SK-N-SH (cell line): ENCODE measurements at places on chromosomes 12 and 14.

DNA sequence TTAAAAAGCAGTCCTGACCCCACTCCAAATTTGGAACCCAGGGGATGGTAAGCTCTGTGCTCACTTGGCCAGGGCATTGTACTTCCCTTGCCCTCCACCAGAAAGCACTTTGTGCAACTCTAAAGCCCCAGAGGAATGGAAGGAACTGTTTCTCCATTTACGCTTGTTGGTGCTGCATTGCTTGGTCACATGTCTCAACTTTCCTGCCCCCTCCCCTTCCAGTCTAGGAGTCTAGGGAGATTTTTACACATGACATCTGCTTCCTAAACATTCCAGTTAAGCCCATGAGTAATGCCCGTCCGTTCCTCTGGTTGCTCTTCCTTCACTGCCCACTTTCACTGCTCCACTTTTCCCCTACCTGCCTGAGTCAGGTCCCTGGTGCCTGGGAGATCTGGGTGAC lies 92.6 kb upstream of the MAP1LC3B2 start:
- no peak for DNase-seq

DNA sequence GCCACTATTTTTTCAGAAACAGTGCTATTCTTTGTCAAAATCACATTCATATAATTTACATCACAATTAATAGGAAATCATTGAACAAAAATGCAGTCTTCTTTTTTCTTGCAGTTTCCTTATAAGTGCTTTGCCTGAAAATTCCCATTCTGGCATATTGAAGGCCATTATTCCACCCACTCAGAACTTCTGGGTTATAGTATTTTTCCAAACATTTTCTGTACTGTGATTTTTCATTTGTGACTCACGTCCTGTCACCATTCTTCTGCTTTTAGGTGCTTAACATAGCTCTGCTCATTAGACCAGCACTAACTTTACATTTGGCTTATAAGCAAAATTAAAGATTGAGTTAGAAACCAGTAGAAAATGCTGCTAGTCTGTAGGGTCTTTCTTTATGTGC lies 241.0 kb upstream of the NPAS3 start:
- DNase-seq: no peak

DNA sequence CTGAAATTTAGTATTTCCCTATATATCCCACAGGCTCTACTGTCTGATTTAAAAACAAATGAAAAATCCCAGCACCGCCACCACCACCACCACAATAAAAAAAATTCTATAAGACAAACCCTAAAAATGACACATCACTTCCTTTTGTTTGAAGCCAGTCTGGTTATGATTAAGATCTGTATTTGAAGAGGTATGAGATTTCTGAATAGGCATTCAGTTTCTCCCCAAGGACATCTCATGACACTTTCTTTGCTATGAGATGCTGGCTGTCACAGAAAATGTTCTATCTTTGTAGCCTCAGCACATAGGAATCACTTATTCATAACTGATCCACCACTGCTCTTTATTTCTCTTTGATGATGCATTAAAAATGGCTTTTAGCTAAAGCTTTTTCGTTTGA lies 1071.0 kb downstream of the SLC6A15 start:
- no peak for DNase-seq

DNA sequence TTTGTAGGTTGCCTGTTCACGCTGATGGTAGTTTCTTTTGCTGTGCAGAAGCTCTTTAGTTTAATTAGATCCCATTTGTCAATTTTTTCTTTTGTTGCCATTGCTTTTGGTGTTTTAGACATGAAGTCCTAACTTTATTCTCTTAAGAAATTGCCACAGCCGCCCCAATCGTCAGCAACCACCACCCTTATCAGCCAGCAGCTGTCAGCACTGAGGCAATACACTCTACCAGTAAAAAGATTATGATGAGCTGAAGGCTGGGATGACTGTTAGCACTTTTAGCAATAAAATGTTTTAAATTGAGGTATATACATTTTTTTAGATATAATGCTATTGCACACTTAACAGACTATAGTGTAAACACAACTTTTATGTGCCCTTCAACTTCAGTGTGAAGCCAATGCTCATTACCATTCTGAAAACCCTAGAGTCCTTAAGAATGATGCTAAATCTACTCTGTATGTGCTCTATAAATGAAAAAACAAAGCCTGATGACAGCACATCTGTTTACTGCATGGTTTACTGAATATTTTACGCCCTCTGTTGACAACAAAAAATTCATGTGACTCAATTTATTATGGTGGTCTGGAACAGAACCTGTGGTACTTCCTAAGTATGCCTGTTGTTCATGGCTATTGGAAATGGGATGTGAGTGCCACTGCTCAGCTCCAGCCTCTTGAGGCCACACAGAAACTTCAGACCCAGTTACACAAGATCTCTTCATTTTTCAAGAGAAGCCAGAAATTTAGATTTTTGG lies 197.4 kb downstream of the DUSP6 start:
- DNase-seq: no peak

- DNase-seq: no peak
These were observed 55.4 kb upstream of the RNU6-8 start for GRCh38 chr14:32258336-32258993.

DNA sequence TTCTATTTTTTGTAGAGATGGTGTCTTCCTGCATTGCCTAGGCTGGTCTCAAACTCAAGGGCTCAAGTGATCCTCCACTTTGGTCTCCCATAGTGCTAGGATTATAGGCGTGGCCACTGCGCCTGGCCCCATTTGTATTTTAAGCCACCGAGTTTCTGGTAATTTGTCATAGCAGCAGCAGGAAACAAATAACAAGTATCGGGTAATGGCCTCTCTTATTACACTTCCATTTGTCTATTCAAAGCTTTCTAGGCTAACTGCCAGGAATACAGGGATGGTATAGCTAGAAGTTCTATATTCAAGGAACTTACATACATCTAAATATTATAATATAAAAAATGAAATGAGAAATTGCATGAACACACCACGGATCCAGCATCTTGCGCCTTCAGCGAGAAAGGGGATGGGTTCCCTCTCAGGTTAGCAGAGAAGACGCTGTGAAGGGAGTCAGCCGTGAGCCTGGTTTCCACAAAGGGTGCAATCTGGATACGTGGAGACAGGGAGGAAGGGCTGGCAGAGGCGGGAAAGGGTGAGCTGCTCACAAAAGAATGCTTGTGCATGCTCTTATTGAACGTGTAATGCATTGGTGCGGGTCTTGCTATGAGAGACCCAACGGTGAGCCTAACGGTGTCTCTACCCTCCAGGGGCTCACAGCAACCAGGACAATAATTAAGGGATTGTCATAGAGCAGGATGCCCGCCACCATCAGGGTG lies 9.5 kb downstream of the BDKRB1 start:
- DNase-seq: no peak

GRCh38 chr14:101361451-101362433 lies 199.6 kb upstream of the DIO3 start:
- no peak for DNase-seq

DNA sequence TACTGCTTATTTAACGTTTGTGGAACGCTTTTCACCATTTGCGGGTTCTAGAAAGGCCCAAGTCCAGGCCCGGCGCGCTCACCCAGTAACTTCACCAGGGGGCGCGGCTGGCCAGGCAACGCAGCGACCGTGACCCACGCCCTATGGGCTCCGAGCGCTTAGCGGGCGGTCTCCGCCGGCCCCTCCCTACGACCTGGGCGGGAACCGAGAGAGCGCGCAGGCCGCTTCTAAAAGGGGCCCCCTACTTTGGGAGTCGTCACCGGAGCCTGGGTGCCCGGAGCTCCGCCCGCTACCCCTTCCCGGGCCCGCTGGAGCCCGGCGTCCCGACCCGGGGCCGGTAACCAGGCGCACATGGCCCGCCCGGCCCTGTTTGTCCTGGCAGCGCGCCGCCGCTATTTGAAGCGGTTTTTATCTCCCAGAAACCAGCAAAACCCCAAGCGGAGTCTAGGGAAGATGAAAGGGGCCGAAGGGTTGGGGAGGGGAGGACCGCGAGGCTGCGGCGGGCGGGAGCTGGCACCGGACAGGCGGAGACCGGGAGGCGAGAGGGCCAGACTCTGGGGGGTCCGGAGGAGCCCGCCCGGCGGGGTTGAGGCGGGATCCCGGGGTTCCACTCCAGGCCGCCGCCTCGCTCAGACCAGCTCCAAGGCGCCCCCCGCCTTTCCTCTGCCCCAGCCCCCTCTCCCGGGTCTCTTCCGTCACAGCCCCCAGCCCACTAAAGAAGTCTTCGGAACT lies 3.5 kb upstream of the AAAS start:
- peak; percentile 96 for DNase-seq

GRCh38 chr14:50967103-50967502 lies 22.8 kb upstream of the PYGL start:
- no peak for DNase-seq

GRCh38 chr12:13436182-13436581 lies 239.7 kb downstream of the EMP1 start:
- DNase-seq: no peak
